ENCODE measurements at places on chromosomes 12 and 14. TPM values are rescaled to one million over a fixed set of nuclear protein-coding genes. Genes with fewer than 3 reads are reported as not detected.
A peak's percentile ranks its signal among the peaks of the same experiment; 100 is the strongest.

DNA sequence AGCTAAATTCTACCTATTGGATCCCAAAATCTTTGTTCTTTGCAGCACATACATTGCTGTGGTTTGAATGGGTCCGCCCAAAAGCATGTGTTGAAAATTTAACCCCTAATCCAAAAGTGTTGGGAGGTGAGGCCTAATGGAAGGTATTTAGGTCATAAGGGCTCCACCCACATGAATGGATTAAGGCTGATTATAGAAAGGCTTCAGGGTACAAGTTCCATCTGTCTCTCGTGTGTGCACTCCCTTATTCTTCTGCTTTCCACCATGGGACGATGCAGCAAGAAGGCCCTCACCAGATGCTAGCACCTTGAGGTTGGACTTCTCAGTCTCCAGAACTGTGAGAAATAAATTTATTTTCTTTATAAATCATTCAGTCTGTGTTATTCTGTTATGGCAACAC, 190.9 kb downstream of the SOX5 start:
- no peak for DNase-seq

The AKAP3 gene
- polyA plus RNA-seq = 0.55 TPM

GRCh38 chr14:52268279-52269061, 972 bp downstream of the PTGDR start:
- DNase-seq = peak; percentile 13

GRCh38 chr12:119808441-119808840, 68.7 kb downstream of the CIT start:
- peak; percentile 32 for DNase-seq

GRCh38 chr12:52517005-52517835, 3.0 kb downstream of the KRT5 start:
- no peak for DNase-seq

DNA sequence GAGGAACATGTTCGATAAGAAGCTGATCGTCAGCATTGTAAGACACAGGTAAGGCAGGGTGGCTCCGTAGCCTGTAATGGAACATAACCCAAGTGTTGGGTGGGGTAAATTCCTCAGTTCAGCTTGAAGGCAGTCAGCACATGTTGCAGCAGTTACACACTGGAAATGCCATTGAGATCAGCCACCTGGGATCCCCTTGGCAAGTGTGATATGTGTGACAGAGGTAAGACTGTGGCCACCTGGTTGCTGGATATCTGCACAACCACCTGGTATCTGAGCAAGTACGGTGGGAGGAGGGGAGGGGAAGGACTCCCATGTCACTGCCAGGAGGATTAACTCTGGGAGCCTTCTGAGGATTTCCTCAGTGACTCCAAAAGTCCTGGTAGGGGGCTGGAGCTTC, 158.0 kb upstream of the CAND1 start:
- no peak for DNase-seq

- no peak for DNase-seq
Observed at GRCh38 chr14:72845683-72846082, 48.2 kb downstream of the DPF3 start.

DNA sequence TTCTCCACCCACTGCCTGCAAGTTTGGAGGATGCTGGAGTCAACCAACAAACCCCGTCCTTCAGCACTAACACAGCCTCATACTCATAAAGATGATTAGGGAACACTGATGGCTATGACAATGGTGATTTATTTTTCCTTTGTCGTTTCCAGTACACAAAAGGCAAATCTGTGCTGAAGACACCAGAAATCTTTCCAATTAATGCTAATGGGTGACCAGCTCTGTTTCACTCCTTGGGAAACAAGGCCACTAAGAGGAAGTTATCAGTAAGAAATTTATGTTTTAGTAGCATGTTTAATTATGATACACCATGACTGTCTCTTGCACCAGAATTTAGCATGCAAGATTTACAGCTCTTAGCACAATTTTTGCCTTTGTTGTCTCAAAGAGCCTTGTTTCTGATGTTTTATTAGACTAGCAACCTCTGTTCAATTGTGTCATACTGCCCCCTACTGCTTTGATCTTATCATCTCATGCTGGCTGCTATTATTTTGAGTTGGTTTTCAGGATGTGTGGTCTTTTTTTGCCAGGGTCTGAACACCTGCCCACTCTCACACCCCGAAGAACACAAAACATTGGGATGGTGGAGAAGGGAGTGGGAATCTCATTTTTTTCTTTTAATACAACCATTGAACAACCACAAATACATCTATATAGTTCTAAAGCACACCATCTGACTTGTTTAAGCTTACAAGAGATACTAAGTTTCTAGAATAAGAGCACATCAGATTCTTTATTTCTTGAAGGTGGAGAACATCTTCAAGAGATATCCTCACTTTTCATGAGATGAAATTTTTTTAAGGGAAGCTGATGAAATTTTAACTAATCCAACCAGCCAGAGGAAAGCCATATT, 160.9 kb downstream of the SPTSSA start:
- DNase-seq = peak; percentile 12

DNA sequence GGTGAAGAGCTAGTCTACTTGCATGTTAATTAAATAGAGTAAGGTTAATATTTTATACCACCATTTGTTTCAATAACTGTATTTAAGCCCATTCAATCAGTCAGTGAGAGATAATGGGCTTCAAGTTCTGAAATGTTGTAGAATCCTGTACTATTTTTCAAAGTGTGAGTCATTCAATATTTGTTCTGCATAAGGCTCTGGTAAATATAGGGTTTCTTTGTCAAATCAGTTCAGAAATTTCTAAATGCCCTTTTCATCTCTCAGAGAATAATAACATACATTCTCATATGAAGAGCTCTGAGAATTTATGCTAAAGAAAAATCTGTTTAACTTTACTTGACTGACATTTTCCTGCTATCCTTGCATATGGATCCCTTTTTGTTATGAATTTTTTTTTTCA, 493.3 kb downstream of the TMTC2 start:
- no peak for DNase-seq

GRCh38 chr12:118743896-118744700, 237.2 kb upstream of the SRRM4 start:
- no peak for DNase-seq

The FITM1 gene
- polyA plus RNA-seq = not detected

The PTCSC3 gene
- polyA plus RNA-seq = not detected

- DNase-seq = no peak
Observed at GRCh38 chr14:102203382-102203781, 63.7 kb downstream of the WDR20 start.

GRCh38 chr12:50507930-50508329, 3.1 kb downstream of the DIP2B start:
- DNase-seq = no peak

The SPRING1 gene
- polyA plus RNA-seq = 12.4 TPM

The LMNTD1 gene
- 1.3 TPM for polyA plus RNA-seq

DNA sequence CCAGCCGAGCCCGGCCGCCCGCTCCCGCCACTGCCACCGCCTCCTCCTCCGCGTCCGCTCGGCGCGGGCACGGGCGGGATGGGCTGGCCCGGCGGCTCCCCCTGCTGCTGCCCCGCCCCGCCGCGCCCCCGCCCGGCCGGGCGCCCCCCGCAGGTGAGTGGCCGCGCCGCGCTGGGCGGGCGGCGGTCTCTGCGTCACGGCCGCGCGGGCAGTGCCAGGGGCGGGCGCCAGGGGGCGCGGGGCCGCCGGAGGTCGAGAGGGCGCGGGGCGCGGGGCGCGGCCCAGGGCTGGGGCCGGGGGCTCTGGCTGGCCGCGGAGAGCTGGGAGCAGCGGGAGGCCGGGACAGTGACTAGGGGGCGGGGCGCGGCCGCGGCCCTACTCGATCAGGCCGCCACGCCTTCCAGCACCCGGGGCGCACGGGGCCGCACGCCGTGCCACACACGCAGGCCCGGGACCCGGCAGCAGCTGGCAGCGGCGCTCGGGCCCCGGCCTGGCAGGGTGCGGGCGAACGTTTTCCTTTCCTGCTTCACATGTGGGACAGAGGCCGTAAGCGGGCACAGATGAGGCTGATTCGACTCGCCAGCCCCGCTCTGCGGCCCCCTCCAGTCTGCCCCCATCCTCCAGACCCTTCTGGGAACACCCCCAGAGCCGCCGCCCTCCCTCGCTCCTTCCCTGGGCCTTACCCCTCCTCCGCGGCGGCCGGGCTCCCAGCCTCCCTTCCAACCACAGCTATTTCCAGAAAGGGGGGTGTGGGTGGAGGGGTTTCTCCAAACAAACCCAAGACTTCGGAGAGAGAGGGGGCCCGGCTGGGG, 2.4 kb upstream of the TNS2 start:
- peak; percentile 69 for DNase-seq

The SIRT4 gene
- 0.56 TPM for polyA plus RNA-seq

The MIPOL1 gene
- 1.9 TPM for polyA plus RNA-seq

DNA sequence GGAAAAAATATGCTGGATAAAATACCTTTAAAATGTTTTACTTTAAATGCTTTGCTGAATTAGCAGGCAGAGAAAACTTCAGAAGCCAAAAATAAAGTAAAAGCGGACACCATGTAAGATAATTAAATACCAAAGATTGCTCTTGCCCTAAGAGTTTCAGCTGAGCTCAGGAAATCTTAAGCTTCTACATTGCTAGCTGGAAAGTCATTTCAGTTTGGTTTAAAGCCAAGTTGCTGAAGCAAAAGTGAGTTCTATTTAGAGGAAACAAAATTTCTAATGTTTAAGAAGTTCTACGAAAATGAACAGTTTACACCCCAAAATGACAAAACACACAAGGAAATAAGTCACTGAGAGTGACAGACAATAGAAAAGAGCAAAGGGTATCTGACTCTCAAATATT, 310.0 kb downstream of the ADAMTS20 start:
- DNase-seq = peak; percentile 71

The JPH4 gene
- polyA plus RNA-seq = not detected

DNA sequence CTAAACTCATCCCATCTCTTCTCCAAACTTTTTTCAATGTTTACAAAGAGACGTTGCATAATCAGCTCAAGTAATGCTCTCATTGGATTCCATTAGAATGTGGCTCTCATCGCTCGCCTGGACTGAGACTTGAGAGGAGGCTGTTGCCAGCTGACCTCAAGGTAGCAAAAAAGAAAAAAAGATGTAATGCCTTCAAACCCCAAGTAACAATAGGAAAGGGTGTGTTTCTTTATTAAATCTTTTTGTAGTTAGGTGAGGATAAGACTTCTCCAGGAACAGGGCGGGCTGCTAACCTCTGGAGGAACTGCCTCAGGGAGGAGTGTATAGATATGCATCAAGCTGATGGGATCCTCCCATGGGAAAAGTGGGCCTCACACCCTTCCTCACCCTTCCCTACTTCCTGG, 956 bp upstream of the PTHLH start:
- DNase-seq = peak; percentile 69

The RNFT2 gene
- 1.6 TPM for polyA plus RNA-seq

GRCh38 chr12:75505706-75506312, 5.6 kb downstream of the KRR1 start:
- peak; percentile 67 for DNase-seq

DNA sequence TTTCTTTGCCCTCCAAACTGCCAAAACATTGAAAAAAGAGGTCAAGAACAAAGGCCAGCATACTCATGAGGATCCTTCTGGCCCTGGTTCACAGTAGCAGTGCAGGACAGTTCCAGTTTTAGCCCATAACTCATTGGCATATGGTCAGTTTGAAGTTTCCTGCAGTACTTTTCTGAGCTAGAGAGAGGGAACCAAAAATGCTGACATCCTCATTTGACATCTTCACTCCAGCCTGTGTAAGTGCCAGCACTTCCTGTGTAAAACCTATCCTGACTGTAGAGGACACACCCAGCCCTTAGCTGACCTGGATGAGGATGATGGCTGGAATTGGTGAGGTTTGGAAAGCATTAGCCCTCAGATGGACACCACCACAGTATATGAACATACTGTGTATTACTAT, 84.1 kb downstream of the FGD4 start:
- no peak for DNase-seq

DNA sequence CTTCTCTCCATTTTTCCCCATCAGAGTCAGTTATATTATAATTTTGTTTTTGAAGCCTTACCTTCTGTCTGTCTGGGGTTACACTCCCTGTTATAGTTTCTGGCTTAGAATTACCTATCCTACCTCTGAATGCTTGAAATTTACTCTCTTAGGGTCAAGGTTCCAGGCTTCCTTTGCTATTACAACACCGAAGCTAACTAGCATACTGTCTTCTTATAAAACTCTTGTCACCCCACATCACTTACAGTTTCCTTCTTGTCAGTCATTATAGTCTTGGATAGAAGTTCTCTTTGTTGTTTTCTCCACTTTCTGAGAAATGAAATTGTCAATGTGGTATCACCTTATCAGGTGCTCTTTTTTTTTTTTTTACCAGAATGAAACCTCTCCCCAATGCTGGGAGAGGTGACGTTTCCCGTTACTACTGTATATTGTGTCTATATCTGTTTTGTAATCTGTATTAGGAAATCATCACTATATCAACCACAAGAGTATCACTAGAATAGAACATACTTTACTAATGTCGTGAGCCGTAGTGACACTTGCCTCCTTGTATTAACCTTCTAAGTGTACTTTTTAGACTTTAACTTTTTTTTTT, 69.2 kb upstream of the PSMA6 start:
- no peak for DNase-seq

The GARIN6 gene
- not detected for polyA plus RNA-seq

The ASCL1 gene
- polyA plus RNA-seq = not detected

The KCNMB4 gene
- 1.1 TPM for polyA plus RNA-seq

GRCh38 chr14:73887318-73887616, 608 bp downstream of the ZNF410 start:
- no peak for DNase-seq

GRCh38 chr12:107404981-107405380, 280.6 kb upstream of the PWP1 start:
- DNase-seq = peak; percentile 36

DNA sequence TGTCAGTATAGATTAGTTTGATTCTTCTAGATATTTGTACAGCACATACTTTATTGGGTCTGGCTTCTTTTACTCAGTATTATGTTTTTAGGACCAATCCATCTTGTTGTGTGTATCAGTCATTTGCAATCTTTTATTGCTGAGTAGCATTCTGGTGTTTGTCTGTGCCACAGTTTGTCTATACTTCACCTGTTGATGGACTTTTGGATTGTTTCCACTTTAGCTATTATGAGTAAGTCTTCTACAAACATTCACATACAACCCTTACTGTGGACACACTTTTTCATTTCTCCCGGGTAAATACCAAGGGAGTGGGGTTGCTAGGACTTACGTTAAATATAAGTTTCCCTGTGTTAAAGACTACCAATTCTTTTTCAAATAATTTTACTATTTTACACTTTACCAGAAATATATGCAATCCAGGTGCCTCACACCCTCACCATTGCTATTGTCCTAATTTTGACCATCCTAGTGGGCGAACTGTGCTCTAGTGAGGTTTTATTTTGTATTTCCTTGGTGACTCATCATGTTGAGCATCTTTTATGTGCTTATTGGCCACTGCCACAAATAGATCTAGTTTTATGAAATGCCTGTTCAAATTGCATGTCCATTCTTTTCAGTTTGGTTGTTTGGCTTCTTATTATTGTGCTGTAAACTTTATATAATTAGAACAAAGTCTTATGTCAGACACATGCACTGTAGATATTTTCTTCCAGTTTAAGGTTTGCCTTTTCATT, 304.7 kb upstream of the TMTC1 start:
- DNase-seq = no peak

The ACSM4 gene
- polyA plus RNA-seq = not detected

The SELPLG gene
- 10.8 TPM for polyA plus RNA-seq

- DNase-seq = no peak
Observed at GRCh38 chr14:90587252-90587910, 190.6 kb downstream of the CALM1 start.
